T47D (cell line): ENCODE measurements at places on chromosomes 7 and 10.

- DNase-seq = no peak
These were observed 122.5 kb upstream of the MBL2 start for GRCh38 chr10:52895059-52895458.

DNA sequence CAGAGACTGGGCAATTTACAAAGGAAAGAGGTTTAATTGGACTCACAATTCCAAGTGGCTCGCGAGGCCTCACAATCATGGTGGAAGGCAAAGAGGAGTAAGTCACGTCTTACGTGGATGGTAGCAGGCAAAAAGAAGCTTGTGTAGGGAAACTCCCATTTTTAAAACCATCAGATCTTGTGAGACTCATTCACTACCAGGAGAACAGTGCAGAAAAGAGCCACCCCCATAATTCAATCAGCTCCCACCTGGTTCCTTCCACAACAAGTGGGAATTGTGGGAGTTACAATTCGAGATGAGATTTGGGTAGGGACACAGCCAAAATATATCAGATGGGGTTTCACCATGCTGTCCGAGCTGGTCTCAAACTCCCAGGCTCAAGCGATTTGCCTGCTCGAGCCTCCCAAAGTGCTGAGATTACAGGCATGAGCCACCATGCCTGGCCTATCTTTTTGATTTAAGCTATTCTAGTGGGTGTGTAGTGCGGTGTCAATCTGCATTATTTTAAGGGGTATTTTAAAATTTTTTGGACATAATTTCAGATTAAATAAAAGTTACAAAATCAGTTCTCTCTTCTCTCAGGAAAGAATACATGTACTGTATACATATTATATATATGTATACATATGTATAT lies 9.0 kb upstream of the MRPS16 start:
- no peak for DNase-seq

DNA sequence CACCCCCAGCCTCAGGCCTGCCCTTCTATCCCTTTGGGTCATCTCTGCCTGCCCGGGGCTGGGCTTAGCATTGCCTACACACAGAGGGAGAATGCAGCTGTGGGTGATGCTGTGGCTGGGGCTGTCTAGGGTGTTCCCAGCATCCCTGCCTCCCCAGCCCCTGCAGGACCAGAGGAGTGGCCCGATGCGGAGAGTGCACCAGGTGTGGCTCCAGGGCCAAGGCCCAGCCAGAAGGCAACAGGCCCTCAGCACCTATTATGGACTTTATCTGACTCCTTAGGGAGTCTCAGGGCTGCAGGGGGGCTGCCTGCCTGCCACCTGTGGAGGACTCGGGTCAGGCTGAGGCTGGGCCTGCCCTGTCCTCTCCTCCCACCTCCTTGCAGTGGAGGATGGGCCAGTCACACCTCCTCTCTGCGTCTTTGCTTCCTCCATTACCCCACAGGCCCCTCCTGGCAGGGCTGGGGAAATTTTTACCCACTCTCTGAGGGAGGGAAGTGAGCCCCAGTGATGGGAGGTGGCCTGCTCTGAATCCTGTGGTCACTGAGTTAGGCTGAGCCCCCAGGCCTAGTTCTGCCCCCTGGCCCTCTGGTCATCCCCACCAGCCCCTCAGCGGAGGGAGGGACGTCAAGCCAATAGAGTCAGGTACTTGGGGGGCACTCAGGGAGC lies 92.9 kb upstream of the PCBD1 start:
- DNase-seq = no peak

DNA sequence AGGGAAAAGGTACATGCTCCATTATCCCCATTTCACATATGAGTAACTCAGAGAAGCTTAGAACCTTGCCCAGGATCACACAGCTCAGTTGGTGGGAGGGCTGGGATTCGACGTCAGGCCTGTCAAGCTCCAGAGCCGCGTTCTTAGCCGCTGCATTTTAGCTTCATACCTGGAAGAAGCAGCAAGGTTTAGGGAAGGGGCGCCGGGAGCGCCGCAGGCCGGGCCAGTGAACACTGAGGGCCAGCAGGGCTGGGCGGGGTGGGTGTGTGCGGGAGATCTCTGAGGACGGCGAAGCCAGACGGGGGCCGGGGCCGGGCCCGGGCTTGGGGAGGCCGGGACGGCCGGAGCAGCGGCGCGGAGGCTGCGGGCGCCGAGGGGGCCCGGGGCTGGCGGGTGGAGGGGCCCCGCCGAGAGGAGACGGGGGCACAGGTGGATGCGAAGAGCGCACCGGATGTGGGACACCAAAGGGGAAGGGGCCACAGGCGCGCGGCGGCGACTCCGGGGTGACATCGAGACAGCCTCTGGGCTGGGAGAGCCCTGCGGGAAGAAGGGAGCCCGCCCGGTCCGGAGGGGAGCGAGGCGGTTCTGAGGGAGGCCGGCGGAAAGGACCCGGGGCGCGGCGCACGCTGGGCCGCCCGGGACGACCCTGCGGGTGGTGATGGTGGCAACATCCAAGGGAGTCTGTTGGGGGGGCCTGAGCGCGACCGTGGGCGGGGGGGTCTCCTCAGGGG lies 498 bp downstream of the NDST2 start:
- peak; percentile 46 for DNase-seq

- DNase-seq = no peak
These were observed 243.9 kb downstream of the GRID1 start for GRCh38 chr10:86122646-86123045.
